GM19239 (cell line): ENCODE measurements at places on chromosomes 6 and 20.

GRCh38 chr20:7938058-7938457 is 2.2 kb downstream of the HAO1 start:
- no peak for DNase-seq

DNA sequence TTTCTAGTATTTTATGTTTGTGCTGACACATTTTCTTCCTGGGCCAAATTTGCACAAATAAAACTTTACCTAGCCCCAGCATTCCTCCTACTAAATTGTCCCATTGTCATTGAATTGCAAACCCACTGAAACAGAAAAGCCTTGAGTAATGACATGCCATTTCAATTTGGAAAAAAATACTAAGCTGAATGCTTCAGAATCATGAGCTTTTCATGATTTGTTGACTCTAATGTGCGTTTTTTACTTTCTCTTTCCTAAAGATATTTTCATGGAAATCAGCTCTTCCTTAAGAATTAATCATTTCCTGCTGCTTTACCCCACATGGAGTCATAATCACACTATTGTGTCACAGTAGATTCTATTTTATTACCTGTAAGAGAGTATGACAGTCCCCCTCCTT is 47.4 kb downstream of the TRDN start:
- no peak for DNase-seq

DNA sequence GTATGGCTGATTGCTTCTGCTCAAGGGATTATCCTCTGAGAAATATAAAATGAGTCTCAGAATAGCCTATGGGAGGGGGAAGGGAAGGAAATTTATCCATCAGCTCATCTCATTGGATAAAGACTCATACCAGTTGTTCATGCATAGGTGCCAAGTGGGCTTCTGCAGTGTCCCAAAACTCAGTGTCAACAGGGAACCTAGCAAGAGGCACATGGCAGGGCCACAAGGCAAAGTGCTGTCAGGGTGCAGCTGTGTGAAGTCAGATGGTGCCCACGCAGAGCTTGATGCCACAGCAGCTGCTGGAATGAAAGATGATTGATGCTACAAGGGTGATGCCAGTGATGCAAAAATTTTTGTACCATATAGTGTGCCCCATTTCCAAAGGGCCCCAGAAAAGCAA is 3.2 kb upstream of the CHD6 start:
- DNase-seq = no peak

- DNase-seq = no peak
These were observed 8.9 kb downstream of the CCM2L start for GRCh38 chr20:32019156-32019510.

GRCh38 chr6:41587131-41587879 is 41.1 kb downstream of the FOXP4 start:
- no peak for DNase-seq

DNA sequence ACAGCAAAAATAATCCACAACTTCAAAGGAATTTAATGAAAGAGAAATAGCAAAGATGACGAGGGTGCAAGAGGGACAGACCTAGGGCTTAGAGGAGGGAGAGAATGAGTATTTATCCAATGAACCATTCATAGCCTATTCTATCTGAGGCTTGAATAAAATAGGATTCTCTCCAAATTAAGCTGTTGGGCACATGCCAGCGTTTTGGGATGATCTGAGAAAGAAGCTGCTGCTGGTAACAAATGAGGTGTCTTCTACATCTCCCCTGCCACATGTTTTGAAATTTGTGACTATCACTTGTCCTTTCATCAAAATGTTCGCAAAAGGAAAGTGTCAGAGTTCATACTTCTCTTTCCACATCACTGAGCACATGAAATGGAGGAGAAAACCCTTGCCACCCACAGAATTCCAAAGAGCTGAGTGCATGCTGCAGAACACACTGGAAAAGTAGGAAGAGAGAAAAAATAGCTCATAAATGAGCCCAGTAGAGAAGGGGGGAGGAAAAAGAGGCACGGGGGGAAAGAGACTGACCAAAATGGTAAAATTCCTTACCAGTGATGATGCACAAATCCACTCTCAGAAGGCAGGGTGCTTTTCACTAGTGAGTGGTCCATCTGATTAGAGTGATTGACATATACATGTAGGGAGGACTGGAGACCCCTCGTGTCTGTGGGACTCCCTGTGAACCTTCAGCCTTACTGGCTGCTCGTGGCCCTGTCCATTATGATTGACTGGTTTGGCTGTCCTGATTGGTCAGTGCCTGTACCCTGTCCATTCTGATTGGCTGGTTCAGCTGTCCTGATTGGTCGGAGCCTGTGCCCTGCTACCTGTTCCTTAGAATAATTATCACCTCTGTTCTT is 180.5 kb downstream of the OGFRL1 start:
- no peak for DNase-seq

GRCh38 chr6:44254191-44255104 is 2.9 kb downstream of the SLC35B2 start:
- no peak for DNase-seq

GRCh38 chr6:15922510-15923250 is 206.2 kb upstream of the MYLIP start:
- no peak for DNase-seq

- no peak for DNase-seq
These were observed 26.5 kb downstream of the PTPRK start for GRCh38 chr6:128493877-128494276.

- DNase-seq = no peak
These were observed 34.2 kb upstream of the HINT3 start for GRCh38 chr6:125922322-125922860.

DNA sequence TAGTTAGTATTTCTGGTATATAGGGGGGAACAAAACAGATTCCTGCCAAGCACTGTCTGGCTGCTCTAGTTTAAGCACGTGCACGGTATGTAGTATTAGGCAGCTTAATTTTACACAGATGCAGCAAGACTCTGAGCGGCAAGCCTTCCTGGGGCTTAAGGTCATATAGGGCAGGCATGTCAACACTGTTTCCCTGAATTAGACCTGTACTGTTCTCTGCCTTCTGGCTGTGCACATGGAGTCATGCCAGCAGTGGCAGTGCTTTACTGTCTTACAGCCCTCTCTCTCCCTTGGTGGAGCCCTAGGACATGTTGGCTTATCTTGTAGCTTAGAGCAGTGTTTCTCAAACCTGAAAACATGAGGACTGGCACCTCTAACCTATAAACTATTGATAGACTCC is 56.6 kb downstream of the PHF20 start:
- DNase-seq = no peak

GRCh38 chr20:19692100-19692499 is 66.0 kb upstream of the RIN2 start:
- DNase-seq = no peak

GRCh38 chr6:1503811-1504210 is 105.9 kb upstream of the FOXC1 start:
- DNase-seq = no peak

- no peak for DNase-seq
These were observed 76.7 kb upstream of the CLDN20 start for GRCh38 chr6:155187106-155187505.

- DNase-seq = no peak
These were observed 643.2 kb upstream of the NOX3 start for GRCh38 chr6:156098839-156099238.

GRCh38 chr6:28978959-28979561 is 26.1 kb downstream of the ZNF311 start:
- no peak for DNase-seq

DNA sequence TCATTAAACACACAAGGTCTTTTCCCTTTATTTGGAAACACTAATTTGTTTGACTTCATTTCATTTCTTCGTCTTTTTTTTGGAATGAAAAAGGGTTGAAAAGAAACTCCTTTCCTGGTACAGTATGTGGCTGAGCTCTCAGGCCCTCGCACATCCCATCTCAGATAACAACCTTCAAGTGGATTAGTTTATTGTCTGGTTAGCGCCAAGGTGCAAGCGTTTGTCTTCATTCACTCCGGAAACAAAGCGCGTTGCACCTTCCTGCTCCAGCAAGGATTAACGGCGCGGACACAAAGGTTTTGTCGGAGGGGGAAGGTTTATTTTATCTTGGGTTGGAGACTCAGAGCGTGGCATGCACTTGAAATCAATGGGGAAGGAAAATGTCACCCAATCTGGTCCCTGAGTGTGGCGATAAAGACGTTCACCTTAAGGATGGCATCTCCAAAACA is 5.3 kb upstream of the NKX2-2 start:
- DNase-seq = no peak

GRCh38 chr6:36346486-36347273 is 10.0 kb upstream of the BNIP5 start:
- DNase-seq = no peak

- no peak for DNase-seq
These were observed 64.3 kb downstream of the ANKS1A start for GRCh38 chr6:34953061-34954025.

GRCh38 chr6:20948556-20948955 is 414.3 kb downstream of the CDKAL1 start:
- no peak for DNase-seq

DNA sequence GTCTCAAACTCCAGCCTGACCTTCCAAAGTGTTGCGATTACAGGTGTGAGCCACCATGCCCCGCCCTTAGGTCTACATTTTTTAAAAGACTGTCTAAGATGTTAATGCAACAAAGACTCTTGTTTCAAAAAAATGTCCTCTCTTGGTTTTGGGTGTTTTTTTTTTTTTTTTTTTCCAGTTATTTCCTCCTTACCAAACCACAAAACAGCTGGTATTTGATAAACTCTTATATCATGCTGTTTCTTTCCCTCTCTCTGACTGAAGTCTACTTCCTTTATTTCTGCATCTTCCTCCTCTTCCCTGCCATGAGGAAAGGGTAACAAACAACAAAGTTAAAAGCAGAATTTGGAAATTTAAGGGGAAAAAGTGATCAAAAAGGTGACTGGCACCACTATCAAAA is 21.2 kb downstream of the STK38 start:
- no peak for DNase-seq

DNA sequence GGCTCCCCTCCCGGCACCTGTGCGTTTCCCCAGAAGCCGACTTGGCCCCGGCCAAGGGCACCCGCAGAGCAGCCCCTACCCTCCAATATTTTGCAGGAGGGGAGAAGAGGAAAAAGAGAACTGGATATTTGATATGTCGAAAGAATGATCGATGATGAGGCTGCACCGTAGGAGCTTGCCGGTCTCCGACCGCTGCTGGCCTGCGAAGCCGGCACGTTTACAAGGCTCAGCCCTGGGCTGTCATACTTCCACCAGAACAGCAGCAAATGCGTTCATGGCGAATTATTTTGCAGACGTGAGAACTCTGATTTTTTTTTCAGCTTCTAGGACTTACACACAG is 296.7 kb downstream of the TFAP2C start:
- no peak for DNase-seq
